Left lobe of liver (tissue), 2 donors: ENCODE measurements at places on chromosomes 6 and 20. TPM values are rescaled to one million over a fixed set of nuclear protein-coding genes. Genes with fewer than 3 reads are reported as not detected.

Gene LAMP5
- not detected for total RNA-seq

DNA sequence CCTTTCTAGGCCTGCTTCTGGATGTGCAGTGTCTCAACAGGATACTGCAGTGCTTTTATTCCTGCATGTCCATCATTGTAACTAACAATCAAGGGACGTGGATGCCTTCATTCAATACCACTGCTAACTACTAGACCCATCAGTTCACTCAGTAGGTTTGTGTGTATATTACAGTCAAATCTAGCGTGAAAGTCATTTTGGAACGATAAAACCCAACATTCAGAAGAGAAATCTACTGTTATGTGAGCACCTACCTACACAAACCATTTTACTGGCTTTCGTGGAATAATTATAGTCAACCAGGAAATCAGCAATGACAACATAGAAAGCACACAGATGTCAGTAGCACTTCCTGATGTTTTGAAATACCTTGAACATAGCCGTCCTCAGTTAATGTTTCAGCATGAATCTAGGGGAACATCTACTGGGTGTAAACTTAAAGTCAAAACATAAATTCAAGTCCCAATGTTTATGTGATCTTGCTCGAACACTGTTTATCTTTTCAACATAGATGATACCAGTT lies 270.6 kb downstream of the FARS2 start:
- no peak for DNase-seq

Gene CALHM6
- 2.2 TPM for total RNA-seq

Gene SPEF1
- 0.10 TPM for total RNA-seq

- no peak for DNase-seq
Observed at GRCh38 chr20:13029687-13030375, 21.1 kb downstream of the SPTLC3 start.

DNA sequence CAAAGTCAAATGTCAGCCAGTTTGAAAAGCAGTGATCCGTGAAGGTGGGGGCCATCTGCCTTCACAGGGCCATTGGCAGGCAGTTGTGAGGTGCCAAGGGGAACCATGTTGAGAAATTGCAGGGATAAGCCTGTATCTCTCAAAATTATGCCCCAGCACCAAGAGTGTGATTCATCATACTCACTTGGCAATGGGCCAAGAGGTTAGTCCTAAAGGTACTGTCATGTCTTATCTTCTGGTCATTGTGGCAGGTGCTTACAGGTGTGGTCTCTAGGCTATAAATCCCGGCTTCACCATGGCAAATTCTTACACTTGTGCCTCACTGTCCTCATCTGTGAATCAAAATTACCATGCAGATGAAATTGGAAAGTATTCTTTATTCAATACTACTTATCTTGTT lies 150.7 kb upstream of the LAMP5 start:
- DNase-seq: no peak

DNA sequence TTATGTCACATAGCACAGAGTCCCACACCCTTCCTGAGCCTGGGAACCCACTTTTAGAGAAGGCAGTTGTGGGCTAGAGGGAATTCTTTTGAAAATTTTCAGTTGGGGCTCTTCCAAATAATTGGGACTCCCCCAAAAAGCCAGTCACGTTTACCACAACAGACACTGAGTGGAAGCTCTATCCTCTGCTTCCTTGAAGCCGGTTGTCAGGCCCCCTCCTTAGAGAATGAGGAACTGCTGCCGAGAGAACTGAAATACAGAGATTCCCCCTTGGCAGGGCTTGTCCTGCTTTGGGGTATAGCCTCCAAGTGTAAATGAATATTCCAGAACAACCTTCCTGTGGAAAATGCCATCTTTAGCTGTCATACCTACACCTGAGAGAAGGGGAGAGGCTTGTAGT lies 2.7 kb upstream of the JAG1 start:
- DNase-seq: no peak
